ENCODE measurements at places on chromosomes 2 and 18.

DNA sequence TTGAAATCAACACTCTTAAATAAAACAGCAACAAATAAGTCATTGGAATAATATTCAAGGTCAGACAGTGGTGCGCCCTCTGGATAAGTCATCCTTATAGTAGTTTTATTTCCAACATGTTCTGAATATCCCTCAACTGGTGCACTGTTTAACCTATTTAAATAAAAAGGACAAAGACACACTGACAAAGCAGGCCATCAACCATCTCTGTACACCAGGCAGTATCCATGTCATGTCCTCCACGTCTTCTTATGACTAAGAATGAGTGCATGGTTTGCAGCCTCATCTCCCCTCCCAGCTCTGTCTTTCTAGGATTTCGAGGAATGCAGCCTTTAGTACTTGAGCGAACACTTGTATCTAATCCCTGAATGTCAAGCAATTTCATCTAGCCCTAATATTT, 42.4 kb downstream of the ST3GAL5 start:
- no peak for DNase-seq

DNA sequence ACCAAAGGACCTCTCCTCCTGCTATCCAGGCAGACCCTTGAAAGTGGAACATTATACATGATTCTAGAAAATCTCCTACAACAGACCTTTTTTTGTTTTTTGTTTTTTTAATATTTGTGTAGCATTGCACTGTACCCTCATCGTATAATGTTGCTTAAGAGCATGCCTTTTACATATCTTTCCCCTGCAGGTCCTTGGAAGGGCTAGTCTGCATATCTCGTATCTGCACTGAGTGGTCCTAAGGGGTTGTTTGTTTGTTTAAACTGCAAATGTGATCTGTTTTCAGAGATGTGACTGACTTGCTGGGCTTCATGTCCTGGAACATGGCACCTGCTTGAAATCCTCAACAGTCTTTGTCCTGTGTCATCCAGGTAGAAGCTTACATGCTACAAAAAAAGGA, 204.1 kb downstream of the FAM210A start:
- no peak for DNase-seq

GRCh38 chr2:233418761-233419546, 64.7 kb downstream of the DGKD start:
- DNase-seq = peak; percentile 50

DNA sequence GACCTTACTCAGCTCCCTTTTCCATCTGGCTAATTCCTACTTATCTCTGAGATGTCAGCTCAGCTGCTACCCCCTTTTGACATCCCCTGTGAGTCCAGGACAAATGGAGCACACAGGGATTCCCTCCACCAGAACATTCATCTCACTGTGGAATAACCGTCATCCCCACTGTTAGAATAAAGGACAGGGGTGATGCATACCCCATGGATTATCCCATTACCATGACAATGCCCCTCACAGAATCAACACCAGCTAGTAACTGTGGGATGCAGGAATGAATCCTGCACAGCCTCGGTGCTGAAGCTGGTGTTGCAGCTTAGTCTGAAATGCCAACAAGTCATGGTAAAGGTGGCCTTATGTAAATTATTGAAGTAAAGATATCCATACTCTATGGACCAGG, 624.8 kb upstream of the RAB6C start:
- no peak for DNase-seq

DNA sequence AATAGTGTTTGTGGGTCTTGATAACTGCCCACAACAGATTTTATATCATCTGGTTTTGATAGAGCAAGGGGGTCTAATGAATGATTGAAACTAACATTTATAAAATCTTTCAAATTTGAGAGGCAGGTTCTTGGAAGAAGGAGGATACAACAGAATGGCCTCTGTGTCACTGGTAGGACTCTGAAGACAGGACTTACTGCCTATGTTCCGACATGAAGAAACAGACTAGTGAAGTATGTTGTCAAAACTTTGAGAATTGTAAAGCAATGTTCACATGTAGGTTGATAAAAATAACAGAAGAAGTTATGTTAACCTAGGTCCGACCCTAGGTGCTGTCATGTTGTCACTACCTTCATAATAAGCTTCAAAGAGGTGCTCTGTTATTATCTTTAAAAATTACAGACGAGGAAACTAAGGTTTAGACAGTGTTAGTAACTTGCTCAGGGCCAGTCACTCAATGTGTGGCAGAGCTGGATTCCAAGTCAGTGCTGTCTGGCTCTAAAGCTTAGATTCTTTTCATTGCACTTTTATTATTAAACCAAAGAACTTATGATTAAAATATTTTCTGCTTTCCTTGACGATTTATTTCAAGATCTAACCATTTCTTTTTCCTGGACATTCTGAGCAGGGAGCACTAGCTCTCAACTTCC, 146.2 kb downstream of the RPIA start:
- no peak for DNase-seq

DNA sequence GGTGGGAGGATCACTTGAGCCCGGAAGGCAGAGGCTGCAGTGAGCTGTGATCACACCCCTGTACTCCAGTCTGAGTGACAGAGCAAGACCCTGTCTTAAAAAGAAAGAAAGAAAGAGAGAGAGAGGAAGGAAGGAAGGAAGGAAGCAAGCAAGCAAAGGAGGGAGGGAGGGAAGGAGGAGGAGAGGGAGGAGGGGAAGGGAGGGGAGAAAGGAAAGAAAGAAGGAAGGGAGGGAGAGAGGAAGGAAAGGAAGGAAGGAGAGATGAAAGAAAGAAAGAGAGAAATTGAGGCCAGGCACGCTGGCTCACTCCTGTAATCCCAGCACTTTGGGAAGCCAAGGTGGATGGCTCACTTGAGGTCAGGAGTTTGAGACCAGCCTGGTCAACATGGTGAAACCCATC, 2.3 kb upstream of the NCKAP1 start:
- no peak for DNase-seq

GRCh38 chr2:148048475-148049221, 27.8 kb downstream of the MBD5 start:
- DNase-seq = no peak

DNA sequence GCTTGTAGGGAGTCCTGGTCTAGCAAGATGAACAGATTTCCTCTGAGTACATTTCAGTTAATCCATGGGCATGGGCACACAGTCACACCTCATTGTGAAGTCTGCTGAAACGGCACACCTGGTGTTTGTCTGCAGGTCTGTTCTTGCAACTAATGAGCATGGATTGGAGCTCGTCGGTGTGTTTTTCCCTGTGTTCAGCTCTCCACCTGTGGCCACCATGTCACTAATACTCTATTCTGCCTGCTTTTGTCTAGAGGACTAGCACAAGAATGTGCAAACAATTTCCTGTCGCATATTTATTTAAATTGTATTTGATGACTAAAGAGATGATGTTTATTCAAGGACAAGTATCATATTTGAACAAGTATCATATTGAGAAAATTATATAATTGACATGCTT, 24.5 kb upstream of the PPP4R1 start:
- DNase-seq = no peak

DNA sequence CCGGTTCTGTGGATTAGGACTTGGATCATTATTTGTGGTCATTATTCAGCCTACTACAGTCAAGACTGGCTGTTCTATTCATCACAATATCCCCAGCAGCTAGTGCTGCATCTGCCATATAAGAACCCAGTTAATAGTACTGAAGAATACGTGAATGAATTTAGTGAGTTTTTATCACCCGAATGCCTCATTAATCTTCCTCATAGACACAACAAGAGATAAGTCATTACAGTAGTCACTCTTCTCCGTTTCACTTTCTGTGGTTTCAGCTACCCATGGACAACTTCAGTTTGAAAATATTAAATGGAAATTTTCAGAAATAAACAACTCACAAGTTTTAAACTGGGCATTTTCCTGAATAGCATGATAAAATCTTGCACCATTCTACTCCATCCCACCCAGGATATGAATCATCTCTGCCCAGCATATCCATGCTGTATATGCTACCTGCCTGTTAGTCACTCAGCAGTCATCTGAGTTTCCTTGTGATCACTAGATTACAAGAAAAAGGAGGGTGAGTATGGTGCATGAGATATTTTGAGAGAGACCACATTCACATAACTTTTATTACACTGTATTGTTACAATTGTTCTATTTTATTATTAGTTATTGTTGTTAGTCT, 363.7 kb upstream of the CHAC2 start:
- DNase-seq = no peak

- no peak for DNase-seq
Measured at GRCh38 chr18:49639643-49640391, 78.0 kb downstream of the LIPG start.

DNA sequence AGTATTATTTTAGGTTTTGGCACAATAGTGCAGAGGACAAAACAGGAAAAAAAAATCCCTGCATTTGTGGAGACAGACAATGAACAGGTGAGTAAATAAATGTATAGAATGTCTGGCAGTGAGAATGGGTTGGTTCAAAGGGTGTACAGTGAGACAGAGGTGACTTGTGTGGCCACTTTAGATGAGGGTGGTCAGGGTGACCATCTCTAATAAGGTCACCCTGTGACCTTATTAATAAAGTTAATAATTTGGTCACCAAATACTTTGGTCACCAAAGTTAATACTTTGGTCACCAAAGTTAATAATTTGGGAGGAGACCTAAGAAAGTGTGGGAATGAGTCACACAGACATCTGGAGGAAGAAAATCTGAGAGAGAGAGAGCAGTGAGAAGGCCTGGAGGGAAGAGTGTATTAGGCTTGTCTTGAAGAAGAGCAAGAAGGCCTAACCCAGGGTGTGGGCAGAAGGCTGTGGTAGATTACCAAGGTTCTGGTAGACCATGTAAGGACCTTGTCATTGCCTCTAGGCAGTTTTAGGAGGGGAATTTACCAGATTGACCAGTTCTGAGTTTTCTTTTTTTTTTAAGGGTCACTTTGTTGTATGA, 1368.4 kb upstream of the CELF4 start:
- no peak for DNase-seq

DNA sequence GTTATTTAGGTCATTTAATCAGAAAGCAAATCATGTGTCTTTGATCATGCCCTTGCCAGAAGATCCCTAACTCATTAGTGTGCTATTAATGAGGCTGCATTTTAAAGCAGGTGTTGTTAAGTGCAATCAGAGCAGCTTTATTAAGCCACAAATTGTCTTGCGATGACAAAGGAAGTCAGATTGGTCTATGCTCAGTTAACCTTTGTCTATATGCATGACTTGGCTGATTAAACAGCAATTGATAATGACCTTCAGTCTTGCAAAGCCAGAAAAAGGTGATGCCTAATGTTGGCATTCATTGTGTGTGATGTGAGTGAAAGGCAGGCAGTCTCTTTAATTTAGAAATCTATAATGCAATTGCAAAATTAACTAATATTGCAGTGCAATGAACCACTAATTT, 166.9 kb downstream of the RND3 start:
- no peak for DNase-seq

- no peak for DNase-seq
Measured at GRCh38 chr2:37507703-37508102, 163.3 kb downstream of the QPCT start.

DNA sequence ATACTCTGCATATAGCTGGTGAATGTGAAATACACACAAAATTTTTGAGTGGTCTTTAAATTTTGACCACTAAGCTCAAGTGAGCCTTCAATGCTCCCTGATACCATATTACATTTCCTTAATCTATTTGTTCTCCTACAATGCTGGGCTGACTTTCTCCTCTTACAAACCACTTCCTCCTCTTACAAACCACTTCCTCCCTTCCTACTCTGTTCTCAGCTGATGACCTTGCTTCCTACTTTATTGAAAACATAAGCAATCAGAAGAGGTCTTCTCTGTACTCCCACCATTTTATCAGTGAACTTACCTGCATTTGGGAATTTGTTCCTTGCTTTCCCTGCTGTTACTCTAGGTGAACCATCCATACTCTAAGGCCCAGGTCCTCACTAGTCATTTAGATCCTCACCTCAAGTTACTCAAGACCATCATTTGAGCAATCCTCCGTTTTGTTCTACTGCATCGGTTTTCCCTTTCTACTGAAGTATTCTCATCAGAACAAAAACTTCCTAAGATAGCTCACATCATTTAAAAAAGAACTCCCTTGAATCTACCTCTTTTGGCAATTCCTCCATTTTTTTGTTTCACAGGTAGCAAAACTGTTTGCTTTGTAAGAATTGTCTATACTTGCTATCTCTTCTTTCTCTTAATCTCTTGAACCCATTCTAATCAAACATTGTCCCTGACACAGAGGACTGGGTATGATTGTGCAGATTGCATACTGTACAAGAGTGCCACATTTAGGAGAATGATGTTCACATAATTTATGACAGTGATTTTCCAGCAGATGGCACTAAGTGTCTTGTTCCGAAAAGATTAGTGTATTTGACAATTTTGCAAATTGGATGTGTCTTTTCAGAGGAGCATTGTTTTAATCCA, 96.5 kb downstream of the EPB41L5 start:
- no peak for DNase-seq

- no peak for DNase-seq
Measured at GRCh38 chr18:39991696-39992265, 1963.3 kb upstream of the PIK3C3 start.

DNA sequence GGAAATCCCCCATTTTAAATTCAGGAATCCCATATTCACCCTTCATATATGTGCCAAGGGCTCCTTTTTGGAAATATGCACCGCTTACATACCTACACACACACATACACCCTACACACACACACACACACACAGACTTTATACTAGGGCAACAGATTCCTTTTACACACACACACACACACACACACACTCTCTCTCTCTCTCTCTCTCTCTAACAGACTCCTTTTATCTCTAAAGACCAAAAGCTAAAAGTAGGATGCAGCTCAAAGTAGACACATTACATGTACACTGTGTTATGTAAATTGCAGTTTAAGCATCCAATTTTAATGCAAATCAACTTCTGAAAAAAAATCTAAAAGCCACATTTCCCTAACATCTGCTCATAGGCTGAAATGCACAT, 130.9 kb upstream of the CAPN13 start:
- DNase-seq = no peak

DNA sequence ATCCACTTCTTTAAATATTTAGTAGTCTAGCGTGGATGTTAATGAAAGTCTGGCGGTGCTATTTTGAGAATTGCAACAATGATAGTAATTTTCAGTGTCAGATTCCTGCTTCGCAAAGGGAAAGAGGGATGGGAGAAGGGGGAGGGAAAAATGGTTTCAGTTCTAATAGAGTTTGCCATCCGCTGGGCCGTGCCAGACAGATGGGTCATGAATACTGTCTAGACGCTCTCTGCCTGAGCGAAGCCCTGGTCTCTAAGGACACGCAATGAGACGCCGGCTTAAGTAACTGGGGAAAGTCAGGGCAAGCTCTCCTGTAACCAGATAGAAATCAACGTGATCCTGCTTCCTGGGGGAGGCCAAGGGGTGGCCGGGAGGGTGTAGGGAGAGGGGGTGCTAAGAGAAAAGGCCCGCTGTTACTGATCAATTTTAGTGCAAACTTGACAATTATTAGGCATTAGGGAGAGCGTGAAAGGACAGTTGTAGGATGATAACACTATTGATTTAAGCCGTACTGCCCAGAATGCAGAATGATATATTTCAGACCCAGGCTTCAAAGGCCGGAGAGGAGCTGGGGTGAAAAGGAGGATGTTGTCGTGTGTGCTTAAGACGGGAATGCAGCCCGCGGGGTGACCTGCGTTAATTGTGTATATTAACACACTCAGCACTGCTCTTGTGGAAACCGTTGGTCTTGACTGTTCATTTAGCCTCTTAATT, 229.2 kb downstream of the LDLRAD4 start:
- DNase-seq = no peak

GRCh38 chr2:103402944-103403343, 641.1 kb downstream of the TMEM182 start:
- no peak for DNase-seq

Data from activated gamma-delta T cell treated with Interleukin-2 at 50 U/mL for 16 hours (primary cell).